ENCODE measurements at places on chromosomes 11 and 22.

GRCh38 chr11:5204787-5205186 is 4.3 kb upstream of the OR51V1 start:
- DNase-seq, result no peak

- DNase-seq, result no peak
These were observed 21.4 kb downstream of the MRPL23 start for GRCh38 chr11:1968454-1969002.

DNA sequence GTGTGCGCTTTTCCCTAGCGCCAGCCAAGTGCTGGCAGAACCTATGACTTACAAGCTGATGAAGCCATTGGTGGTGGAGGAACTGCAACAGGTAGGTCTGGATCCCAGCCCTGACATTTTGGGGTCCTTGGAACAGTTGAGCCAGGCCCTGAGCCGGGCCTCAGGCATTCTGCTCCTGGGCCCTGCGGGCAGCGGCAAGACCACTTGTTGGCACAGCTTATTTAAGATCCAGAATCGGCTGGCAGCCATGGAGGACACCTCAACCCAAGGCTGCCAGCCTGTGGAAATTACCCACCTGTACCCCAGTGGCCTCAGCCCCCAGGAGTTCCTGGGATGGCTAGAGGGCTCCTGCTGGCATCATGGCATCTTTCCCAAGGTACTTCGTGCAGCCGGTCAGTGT is 49.7 kb downstream of the DNHD1 start:
- DNase-seq, result no peak

- no peak for DNase-seq
These were observed 16.2 kb upstream of the CASTOR1 start for GRCh38 chr22:30305519-30305905.

GRCh38 chr22:44085743-44086270 is 61.7 kb downstream of the PARVB start:
- no peak for DNase-seq

GRCh38 chr11:61890529-61891330 is 615 bp downstream of the FADS3 start:
- DNase-seq, result no peak

- DNase-seq, result no peak
These were observed 12.3 kb upstream of the SIK2 start for GRCh38 chr11:111589886-111590499.

Data from stimulated activated CD4-positive, alpha-beta T cell treated with anti-CD3 and anti-CD28 coated beads, Interleukin-15, amount 100 ng/mL, for 1 hour (primary cell).